Left renal cortex interstitium (tissue), 4 donors: ENCODE measurements at places on chromosomes 2 and 18. TPM values are rescaled to one million over a fixed set of nuclear protein-coding genes. Genes with fewer than 3 reads are reported as not detected.

SULT1C4 gene
- polyA plus RNA-seq = 58.4 TPM

KCNG3 gene
- polyA plus RNA-seq = 0.86 TPM

FAM124B gene
- polyA plus RNA-seq = 3.0 TPM

SP140 gene
- 1.1 TPM for polyA plus RNA-seq

HOXD12 gene
- polyA plus RNA-seq = 0.41 TPM

ZNF396 gene
- 5.0 TPM for polyA plus RNA-seq

MBP gene
- 22.6 TPM for polyA plus RNA-seq

PCARE gene
- polyA plus RNA-seq = 0.31 TPM

NOSTRIN gene
- 32.0 TPM for polyA plus RNA-seq

TRAF3IP1 gene
- 15.8 TPM for polyA plus RNA-seq

PLB1 gene
- polyA plus RNA-seq = 1.5 TPM

CCDC141 gene
- 0.35 TPM for polyA plus RNA-seq

GATA6 gene
- 13.8 TPM for polyA plus RNA-seq

UPP2 gene
- 10.9 TPM for polyA plus RNA-seq

CPO gene
- 0.62 TPM for polyA plus RNA-seq

DPYSL5 gene
- polyA plus RNA-seq = 7.6 TPM

DNA sequence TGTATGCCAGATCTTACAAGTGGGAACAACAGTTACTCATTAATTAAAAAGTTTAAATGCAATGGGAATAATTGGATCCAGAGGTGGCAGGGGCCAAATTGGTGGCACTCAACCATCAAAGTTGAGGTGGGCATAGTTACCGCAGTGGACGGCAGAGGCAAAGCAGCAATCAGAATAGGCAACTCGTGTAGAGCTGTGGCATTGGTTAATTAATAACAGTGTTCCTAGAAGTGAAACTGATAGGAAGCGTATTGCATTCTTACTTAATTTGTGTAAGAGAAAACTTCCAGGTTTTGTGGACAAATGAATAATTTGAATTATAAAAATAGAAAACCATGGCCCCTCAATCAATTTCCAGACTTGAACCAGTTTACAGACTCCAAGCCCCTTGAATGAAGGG is 1068.2 kb upstream of the ACVR2A start:
- DNase-seq = no peak

GRCh38 chr2:148013876-148014275 is 6.7 kb downstream of the ORC4 start:
- no peak for DNase-seq

- peak; percentile 23 for DNase-seq
Measured at GRCh38 chr18:22503803-22504202, 86.1 kb upstream of the CTAGE1 start.

GRCh38 chr2:102975996-102976975 is 214.5 kb downstream of the TMEM182 start:
- no peak for DNase-seq

DNA sequence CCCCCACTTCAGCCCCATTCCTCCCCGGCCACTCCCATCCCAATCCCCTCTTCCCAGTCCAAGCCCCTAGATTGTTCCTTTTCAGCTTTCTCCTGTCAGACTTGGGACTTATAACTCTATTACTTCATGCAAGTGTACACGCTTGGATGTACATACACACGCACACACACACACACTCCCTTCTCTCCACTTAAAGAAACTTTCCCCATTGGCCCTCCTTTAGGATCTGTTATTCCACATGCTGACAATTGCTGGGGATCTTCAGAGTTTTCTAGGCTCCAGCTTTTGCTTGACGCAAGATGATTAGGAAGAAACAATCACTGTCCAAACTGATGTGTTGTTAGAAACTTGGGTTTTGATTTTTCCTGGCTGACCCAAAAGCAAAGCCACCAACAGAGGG is 75.4 kb downstream of the CDK15 start:
- no peak for DNase-seq

DNA sequence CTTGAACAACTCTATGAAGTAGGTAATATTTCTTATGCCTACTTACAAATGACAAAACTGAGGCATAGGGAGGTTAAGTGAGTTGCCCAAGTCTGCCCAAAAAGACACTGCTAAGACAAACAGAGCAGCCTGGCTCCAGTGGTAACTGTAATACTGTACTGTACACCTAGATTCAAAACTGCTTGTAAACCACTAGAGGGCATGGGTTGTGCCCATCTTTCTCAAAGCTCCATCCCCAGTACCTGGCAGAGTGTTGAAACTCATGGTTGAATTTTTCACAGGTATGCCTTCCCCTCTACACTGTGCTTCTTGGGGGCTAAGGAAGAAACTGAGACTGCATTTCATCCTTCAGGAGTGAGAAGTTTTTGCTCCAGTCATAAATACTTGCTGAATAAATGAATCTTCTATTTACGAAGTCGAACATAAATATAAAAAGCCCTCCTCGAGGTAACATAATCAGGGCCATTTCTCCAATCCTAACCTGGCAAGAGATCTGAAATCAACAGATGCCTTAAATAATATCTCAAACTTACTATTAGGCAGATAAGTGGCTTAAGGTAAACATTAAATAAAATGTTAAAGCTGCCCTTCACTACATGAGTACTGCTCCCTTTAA is 2.0 kb downstream of the PPP4R1 start:
- no peak for DNase-seq

- DNase-seq = no peak
Measured at GRCh38 chr2:25851740-25852503, 26.4 kb downstream of the ASXL2 start.

DNA sequence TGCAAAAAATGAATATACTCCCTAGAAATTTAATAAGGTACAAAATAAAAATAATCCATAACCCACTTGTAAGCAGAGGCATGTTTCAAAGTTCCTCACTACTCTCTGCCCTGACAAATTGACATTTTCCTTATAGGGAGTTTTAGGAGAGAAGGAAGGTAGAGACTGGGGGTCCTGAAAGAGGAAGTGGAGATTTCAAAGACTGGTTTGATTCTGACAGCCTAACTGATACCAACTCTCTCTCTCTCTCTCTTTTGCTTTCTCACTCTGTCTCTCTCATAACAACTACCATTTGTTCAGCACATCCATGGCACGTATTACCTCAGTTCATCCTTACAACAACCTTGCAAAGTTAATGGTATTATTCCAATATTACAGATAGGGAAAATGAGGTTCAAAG is 18.6 kb downstream of the FZD7 start:
- no peak for DNase-seq

DNA sequence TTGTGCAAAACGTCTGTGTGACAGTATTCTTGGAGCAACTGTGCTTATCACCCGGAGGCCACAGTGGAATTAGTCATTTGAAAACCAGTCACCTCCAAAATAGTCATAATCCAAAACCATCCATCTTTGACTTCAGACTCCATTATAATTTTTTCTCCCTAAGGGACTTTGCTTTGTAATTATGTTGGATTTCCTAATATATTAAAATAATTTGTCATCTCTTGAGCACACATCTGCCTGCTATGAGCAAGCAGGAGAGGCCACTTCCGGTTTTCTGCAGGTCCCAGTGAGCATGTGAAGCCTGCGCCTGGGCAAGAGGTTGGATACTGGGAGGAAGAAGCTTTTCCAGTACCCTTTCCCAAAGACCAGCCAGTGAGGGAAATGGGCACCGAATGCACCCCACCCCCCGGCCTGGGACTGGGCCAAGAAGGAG is 57.7 kb downstream of the ODC1 start:
- DNase-seq = no peak

- DNase-seq = no peak
Measured at GRCh38 chr2:210519594-210519993, 36.8 kb upstream of the CPS1 start.

- no peak for DNase-seq
Measured at GRCh38 chr2:105180491-105180972, 61.0 kb upstream of the GPR45 start.

DNA sequence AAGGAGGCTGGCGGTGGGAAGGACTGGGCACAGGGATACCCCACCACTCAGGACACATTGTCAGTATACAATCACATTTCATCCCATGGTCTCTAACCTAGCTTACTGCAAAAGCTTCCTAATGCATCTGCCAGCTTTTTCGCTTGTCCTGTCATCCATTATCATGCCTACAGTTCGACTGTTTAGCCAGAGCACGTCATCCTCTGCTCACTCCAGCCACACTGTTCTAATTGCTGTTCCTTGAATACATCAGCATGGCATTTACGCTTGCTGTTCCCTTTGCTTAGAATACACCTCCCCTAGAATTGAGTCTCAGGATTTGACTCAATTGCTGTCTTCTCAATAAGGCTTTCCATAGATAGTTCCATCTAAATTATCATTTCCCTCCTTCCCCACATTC is 166.3 kb downstream of the CCDC148 start:
- DNase-seq = no peak

- no peak for DNase-seq
Measured at GRCh38 chr18:8959551-8960135, 142.9 kb upstream of the NDUFV2 start.

GRCh38 chr2:1607971-1608688 is 136.2 kb downstream of the PXDN start:
- DNase-seq = no peak

GRCh38 chr2:65370387-65371073 is 61.9 kb downstream of the SPRED2 start:
- no peak for DNase-seq

DNA sequence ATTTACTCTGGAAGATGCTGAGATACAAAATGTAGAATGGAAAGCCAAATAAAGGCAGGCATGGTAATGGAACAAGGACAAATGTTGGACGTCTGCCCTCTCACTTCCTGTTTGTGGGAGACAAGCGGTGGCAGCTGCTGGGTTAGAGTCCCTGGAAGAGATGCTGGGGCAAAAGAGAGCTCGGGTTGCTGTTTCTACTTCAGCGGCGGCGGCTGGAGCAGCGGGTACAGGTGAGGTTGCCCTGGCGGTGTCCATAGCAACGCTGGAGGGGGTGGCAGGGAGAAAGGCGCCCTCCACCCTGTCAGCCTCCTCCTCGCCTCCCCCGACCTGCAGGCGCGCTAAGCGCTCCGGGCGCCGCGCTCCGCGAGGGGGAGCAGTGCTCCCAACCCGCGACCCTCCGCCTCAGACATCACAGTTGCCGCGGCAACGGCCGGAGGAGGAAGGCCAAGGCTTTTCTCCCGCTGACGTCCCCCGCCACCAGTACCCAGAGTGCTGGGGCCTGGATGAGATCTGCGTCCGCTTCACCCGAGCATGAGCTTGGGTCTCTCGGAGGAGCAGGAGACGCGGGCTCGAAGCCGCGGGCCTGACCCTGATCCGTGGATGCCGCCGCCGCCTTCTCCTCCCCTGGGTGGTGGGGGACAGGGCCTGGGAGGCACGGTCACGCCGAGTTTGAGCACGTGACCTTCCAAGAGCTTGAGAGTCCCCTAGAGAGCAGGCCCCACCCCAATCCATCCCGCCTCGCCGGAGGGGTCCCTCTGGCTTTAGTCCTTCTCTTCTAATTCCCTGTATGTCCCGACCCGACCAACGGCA is 65.6 kb downstream of the NOL4 start:
- DNase-seq = peak; percentile 24

- no peak for DNase-seq
Measured at GRCh38 chr2:31231571-31232302, 2.2 kb upstream of the EHD3 start.

DNA sequence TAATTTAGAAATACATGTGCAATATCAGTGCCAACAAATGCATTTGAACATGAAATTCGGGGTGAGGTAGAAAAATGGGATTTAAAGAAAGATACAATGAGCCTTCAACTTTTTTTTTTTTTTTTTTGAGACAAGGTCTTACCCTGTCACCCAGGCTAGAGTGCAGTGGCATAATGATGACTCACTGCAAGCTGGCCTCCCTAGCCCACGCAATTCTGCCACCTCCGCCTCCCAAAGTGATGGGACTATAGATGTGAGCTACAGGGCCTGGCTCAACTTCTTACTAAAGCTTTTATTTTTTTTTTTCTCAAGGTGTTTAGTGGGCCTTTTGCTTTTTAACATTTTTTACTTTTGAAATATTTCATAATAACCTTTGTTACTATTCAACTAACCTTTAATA is 365.6 kb downstream of the LRRTM4 start:
- no peak for DNase-seq

DNA sequence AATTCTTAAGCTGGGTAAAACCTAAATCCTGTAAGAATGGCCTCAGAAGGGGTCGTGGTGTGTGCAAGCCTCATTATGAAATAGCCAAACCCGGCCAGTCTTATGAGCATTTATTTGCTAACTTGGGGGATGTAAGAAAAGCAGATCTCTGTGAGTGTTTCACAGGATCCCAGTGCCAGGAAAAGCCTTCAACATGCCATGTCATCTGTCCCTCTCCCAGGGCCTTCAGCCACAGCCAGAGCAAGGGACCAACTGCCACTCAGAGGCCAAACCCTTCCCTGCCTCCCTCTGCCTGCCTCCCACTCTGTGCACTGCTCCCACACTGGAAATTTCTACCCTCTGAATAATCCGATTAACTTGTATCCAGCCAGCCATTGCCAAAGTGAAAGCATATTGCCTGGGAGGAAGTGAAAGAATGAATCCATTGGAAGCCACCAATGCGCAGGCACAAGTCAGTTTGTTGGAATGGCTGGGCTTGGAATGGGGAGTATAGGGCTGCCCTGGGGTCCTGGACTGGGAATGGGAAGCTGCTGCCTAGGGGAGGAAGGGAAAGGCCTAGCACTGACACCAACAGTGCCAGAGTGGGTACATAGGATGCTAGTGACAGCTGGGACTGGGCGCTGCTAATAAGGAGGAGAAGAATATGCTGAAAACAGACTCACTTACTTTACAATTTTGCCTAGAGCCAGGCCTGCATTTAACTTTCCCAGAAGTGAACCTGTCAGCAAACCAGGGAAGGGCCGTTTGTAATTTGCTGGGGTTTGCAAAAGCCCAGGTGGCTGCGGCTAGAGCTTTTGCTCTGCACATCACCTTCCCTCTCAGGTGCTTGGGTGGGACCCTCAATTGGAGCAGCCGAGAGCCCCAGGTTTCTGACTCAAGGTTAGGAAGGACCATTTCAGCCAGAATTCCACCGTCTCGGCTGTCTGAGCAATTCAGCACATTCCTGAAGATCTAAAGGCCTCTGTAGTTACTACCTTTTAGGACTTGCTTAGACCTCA is 146.6 kb upstream of the NCK2 start:
- no peak for DNase-seq

- DNase-seq = no peak
Measured at GRCh38 chr18:47968721-47969120, 38.3 kb upstream of the SMAD2 start.

DNA sequence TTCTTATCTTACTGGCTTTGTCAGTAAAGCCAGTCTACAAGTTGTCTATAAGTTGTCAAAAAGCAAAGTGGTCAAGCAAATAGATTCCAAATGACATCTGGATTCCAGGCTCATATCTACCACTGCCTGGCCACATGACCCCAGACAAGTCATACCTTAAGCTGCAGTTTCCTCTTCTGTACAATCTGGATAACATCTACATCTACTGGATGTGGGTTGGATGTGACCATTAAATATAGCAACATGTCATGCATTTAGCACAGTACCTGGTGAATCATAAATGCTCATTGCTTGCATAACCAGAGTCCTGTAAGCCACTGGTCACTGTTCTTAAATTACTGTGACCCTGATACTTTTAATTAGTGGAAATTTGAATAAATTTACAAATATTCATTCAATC is 16.8 kb downstream of the COBLL1 start:
- no peak for DNase-seq

GRCh38 chr2:123839326-123839725 is 185.8 kb upstream of the CNTNAP5 start:
- no peak for DNase-seq
